ENCODE measurements at places on chromosomes 5 and 9.

DNA sequence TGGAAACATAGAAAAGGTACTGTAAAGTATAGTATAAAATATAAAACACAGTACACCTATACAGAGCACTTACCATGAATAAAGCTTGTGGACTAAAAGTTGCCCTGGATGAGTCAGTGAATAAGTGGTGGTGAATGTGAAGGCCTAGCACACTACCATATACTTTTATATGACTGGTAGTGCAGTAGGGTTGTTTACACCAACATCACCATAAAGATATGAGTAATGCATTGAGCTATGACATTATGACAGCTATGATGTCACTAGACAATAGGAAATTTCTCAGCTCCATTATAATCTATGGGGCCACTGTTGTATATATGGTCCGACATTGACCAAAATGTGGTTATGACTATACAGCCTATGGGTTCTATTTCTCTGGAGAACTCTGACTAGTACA lies 291.8 kb upstream of the ACTBL2 start:
- no peak for DNase-seq

- DNase-seq, result no peak
Observed at GRCh38 chr5:15831408-15831807, 331.4 kb downstream of the FBXL7 start.

DNA sequence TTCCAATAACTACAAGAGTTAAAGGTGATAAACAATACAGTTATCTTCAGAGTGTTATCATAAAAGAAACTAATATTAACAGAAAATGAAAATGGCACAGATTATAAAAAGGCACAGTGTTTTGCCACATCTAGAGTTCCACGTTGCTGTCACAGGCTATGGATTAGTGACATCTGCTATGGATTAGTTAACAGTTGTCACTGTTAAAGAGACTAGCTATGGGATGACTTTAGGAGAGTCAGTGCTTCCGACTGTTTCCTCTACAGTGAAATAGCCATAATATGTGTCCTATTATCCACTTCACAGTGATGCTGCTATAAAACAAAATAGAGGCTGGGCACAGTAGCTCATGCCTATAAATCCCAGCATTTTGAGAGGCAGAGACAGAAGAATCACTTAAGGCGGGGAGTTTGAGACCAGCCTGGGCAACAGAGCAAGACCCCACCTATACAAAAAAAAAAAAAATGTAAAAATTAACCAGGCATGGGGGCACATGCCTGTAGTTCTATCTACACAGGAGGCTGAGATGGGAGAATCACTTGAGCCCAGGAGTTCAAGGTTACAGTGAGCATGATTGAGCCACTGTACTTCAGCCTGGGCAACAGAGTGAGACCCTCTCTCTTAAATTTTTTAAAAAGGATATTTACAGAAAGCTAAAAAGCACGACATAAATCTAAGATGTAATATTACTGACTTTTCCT lies 19.7 kb downstream of the MAPKAP1 start:
- DNase-seq, result no peak

- no peak for DNase-seq
Observed at GRCh38 chr9:71607461-71607881, 160.8 kb downstream of the CEMIP2 start.

DNA sequence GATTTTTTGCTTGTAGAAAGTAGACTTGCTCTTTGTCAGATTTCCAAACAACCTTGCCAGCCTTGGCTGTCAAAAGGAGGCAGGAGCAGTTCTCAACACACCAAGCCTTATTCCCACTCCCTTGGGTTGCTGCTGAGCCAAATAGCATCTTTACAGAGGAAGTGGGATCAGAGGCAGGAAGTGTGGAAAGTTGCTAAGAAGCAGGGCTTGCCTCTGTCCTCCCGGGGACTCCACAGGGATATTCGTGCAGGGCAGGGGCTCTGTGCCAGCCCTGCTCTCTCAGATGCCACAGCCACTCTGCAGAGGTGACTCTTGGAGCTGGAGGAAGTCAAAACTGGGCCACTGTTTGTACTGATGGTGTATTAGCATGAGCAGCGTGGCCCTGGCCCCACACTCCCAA lies 24.3 kb downstream of the PTPDC1 start:
- no peak for DNase-seq

DNA sequence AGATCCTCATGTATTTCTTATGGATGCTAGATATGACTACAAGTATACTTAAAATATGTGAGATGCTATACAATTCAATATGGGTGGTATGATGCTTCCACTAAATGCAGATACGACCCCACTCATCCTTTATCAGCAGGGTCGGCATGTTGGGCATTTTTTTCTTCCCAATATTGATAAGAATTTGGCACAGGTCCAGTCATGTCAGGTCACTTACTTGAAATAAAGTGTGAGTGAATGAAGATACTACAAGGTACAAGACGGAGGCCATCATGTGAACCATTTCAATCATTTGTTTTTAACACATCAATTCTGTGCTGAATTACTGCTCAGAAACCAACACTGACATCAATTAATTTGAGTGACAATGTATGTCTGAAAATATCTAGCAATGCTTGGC lies 146.9 kb upstream of the GNA14 start:
- no peak for DNase-seq

- DNase-seq, result no peak
Observed at GRCh38 chr5:174500636-174501035, 223.7 kb upstream of the MSX2 start.

DNA sequence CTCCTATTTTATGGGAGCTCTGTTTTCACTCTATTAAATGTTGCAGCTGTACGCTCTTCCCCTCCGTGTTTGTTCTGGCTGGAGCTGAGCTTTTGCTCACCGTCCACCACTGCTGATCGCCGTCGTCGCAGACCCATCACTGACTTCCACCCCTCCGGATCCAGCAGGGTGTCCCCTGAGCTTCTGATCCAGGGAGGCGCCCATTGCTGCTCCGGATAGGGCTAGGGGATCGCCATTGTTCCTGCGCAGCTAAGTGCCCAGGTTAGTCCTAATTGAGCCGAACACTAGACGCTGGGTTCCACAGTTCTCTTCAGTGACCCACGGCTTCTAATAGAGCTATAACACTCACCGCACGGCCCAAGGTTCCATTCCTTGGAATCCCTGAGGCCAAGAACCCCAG lies 96.2 kb upstream of the PRDM9 start:
- DNase-seq, result no peak

- no peak for DNase-seq
Observed at GRCh38 chr9:81472701-81473100, 216.6 kb downstream of the TLE1 start.

- DNase-seq, result no peak
Observed at GRCh38 chr9:7045361-7045760, 287.6 kb downstream of the KDM4C start.

- no peak for DNase-seq
Observed at GRCh38 chr9:133572821-133573361, 36.3 kb downstream of the FAM163B start.

GRCh38 chr9:127067603-127068220 lies 54.7 kb downstream of the ANGPTL2 start:
- DNase-seq, result no peak

DNA sequence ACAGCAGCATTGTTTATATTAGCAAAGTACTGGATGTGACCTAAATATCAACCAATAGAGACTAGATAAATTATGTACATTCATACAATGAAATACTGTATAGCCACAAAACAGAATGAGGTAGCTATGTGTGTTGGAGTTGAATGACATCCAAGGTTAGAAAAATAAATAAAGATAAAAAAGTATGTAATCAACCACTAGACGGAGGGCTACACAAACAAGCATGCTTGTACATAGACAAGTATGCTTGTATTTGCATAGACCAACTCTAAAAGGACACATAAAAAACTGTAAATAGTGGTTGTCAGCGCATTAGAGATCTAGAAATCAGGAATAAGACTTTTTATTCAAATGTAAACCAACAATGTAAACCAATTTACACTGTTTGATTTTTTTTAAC lies 3.0 kb downstream of the FEM1C start:
- DNase-seq, result no peak

DNA sequence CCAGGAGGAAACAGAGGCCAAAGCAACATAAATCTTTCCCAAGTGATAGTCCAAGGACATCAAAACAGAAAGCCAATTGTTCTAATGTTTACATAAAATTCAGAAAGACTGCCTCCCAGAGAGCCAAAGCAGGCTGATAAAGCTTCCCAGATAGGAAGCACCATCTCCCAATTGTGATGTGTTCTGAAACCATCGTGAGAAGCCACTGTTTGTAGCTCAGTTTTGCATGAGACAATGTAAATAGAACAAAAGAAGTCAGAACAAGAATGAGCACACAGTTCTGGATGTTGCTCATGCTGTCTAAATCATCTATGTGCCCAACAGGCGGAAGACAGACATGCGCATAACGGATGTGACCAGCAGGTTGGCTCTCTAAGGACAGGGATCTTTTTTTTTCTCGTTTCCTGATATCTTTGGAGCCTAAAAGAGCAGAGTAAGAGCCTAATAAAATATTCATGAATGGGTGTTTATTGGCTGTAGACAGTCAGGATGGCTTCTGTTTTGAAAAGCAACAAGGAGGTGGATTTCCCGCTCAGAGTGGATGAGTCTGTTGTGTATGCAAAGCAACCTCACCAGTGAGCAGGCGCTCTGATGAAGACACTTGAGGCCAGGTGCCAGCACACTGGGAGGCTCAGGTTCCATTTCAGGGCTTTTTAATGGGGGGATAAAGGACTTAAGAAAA lies 113.6 kb downstream of the GNA14 start:
- peak; percentile 56 for DNase-seq

- DNase-seq, result no peak
Observed at GRCh38 chr9:86263876-86264275, 4.4 kb upstream of the C9orf153 start.

GRCh38 chr5:87845734-87846133 lies 422.9 kb downstream of the TMEM161B start:
- DNase-seq, result no peak

- no peak for DNase-seq
Observed at GRCh38 chr5:127804886-127805426, 101.8 kb downstream of the CCDC192 start.

DNA sequence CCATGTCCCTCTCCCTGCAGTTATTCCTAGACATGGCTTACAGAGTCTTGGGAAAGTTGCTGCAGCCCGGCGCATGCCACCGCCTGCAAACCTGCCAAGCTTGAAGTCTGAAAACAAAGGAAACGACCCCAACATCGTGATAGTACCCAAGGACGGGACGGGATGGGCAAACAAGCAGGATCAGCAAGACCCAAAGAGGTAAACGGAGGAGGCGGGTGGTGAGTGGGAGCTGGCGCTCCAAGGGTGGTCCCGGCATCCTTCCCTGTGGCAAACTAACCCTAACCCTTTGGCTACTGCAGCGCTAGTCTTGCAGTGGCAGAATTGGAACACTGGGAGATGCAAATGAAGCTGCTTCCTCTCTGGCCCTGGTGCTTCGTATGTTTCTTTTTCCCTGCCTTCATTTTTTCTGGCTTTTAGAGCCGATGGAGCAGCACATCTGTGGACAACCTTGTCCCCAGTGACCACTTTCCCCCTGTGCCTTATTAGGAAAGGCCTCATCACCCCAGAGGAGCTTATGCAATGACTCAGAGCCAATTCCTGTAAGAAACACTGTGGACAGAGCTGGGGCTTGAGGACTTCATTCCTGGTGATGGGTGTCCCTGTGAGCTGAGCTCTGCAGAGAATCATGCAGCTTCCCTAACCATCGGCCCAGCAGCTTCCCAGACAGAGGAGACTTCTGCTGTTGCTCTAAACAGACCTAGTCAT lies 38.9 kb downstream of the PRRC2B start:
- no peak for DNase-seq

- DNase-seq, result no peak
Observed at GRCh38 chr5:83972236-83972635, 251.6 kb upstream of the HAPLN1 start.

DNA sequence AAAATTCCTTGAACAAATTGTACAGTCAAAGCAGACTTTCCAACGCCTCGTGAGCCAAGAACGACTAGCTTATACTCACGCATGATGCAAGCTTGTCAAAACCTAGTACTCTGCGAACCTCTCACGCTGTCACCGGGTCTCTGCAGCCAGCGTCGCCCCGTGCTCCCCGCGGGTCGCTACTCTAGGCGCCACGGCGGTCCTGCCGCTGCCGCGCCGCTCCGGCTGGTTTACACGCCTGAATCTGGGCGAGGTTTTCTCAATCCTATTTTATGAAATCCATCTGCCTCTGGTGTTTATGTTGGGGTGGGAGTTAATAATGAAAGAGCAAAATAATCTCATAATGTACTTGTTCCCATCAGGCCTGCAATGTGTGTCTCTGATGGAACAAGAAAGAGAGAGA lies 90.9 kb downstream of the SV2C start:
- no peak for DNase-seq

DNA sequence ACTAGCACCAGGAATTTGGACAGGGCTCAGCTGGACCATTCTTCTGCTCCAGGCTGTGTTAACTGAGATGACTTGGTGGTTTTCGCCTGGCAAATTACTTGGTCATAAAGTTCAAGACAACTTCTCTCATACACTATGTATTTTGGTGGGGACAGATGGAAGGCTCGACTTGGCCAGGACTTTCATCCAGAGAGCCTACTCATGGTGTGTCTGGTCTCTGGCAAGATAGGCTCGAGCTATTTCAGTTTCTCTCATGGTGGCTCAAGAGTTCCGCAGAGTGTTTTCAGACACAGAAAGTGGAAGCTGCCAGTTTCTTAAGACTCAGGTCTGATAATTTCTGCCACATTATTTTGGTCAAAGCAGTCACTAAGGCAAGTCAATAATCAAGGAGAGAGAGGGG lies 135.6 kb downstream of the IRX2 start:
- no peak for DNase-seq

DNA sequence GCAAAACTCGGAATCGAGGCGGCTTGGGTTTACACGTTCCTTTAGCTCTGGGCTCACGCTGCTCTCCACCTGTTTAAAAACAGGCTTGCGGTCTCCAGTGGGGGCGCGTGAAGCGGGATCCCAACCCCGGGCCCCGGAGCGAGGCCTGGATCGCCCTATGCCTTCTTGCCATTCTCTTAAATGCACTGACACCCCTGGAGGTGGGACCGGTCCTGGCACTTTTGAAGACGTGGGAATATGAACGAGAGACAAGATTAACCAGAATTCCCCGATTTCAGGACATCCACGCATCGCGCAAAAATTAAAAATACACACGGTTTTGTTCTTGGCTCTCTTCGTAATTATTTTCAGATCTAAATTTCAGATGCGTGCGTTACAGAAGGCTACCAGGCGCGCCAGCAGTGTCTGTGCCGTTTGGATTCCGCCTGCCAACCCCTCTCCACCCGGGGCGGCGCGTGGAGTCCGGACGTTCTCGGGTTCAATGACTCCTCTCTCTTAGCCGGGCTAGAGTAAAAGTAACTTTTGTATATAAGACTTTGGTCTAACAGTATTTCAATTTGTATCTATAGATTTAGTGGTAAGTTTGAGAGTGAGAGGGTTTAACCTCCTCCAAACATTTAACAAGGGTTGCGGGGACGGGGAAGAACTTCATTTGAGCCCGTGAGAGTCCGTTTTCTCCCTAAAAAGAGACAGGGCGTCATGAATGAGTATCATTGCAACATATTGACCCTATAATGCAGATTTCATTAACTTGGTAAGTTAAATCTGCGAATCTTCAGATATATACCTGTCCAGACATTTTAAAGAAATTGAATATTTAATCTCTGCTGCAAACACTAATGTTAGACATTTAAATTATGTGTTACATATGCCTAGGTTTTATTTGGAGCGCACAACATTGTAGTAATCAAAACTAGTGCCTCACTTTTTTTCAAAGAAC lies 3.8 kb downstream of the FOXD1 start:
- no peak for DNase-seq

Measured in NCI-H510A (cell line).